Ecto neural progenitor cell (in vitro differentiated cells): ENCODE measurements at places on chromosomes 12 and 14.

- no peak for DNase-seq
Measured at GRCh38 chr12:98908866-98909265, 263.8 kb downstream of the APAF1 start.

- DNase-seq = no peak
Measured at GRCh38 chr14:65949711-65950516, 536.3 kb upstream of the CCDC196 start.

GRCh38 chr14:61524211-61524806 is 171.0 kb upstream of the HIF1A start:
- no peak for DNase-seq

GRCh38 chr12:124125203-124125871 is 152.3 kb downstream of the ZNF664 start:
- no peak for DNase-seq

DNA sequence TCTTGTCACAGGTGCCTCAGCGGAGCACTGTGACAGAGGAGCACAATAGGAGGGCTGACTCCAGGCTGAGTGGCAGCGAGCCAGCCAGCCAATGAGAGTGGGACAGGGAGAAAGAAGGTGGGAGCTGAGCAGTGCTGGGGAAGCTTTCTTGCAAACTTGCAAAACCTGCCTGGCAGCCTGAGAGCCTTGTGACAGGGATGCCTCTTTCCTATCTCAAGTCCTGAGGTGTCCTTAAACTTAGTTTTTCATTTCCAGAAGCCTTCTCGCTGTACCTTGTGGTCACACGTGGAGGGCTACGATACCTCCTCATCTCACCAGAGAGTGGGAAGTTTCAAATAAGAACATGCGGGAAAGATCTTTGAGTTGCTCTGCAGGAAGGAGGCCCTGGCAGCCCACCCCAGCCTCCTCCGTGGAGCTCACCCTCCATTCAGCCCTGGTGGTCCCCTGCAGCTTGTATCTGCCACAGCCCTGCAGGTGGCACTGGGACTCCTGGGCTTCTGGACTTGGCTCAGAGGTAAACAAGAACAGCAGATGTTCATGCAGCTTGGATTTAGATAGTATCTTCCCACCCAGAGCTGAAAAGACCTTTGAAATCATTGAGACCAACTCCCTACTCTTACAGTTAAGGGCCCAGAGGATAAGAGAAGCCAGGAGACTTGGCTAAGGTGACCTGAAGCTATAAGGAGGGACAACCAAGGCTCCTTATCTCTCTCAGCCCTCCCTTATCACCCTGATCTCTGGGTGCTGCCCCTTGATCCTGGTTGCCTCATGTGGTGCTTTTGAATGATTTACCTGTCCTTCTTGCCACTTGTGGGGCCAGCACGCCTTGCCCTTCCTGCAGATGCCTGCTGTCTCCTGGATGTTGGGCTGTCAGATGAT is 153.5 kb upstream of the MAX start:
- peak; percentile 72 for DNase-seq
